ENCODE measurements at places on chromosomes 1 and 21.

GRCh38 chr1:204356997-204357396, 2.7 kb downstream of the PLEKHA6 start:
- H3K36me3 ChIP-seq: no peaks in the 10 kb centered on the region
- H3K4me1 ChIP-seq: peaks cover 33% of the 10 kb centered on the region
- H3K4me3 ChIP-seq: no peak overlapping the region
- no peak overlapping the region for H3K27ac ChIP-seq

DNA sequence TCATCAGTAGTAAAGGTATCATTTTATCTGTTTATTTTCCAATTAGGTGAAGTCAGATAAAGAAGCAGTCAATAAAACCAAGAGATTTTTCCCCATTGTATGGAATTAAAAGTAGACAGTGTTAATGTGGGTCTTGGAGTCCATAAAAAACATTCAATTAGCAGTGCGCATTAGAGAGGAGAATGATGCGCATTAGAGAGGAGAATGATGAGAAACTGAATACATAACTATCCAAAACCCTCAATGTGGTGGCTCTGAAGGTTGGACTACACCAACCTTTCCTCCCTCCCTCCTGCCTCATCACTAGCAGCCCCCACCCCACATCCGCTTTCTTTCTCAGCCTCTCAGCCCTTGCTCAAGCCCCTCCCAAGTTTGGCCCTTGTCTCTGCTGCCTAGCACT, 99.5 kb downstream of the DAB1 start:
- peaks cover 20% of the 10 kb centered on the region for H3K27me3 ChIP-seq
- H3K4me3 ChIP-seq: no peak overlapping the region
- no peak for DNase-seq
- peaks cover 3% of the 10 kb centered on the region for H3K4me1 ChIP-seq
- H3K27ac ChIP-seq: no peak overlapping the region
- no peaks in the 10 kb centered on the region for H3K36me3 ChIP-seq

DNA sequence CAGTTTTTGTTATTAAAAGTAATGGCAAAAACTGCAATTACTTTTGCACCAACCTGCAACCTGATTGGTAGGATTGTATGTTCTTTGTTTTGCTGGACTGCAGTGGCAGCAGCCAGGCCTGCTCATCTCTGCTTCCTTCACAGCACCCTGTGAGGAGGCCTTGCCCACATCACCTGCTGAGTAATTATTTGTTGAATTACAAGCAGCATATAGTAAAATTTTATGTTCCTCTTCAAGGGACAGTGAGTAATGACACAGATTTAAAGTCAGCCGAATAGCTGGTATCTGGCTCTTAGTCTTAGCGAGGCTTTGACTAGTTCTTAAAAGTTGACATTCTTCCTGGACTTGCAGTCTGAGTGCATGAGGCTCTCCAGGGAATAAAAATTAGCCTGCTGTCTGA, 435.1 kb downstream of the PRDM2 start:
- H3K36me3 ChIP-seq: no peaks in the 10 kb centered on the region
- no peak overlapping the region for H3K4me3 ChIP-seq
- H3K4me1 ChIP-seq: no peaks in the 10 kb centered on the region

DNA sequence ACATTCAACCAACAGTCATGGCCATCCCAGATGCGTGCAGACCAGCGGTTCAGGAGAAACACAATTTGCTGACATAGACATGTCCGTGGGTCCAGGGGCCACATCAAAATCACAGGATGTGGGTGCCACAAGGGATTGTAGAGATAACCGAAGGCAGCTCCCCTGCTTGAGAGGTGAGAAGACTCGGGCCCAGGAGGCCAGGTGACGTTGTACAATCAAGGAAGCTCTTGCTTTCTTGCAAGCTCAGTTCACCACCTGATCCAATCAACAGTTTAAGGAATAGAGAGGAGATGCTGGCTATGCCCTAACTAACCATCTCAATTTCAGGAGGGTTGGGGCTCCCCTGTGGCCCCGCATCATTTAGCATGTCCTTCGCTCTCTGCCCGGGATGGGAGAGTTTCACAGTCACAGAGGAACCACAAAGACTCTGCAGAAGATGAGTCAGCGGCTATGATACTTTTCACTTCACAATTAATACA, 19.5 kb downstream of the UBASH3A start:
- DNase-seq: no peak
- no peaks in the 10 kb centered on the region for H3K36me3 ChIP-seq
- H3K27ac ChIP-seq: no peak overlapping the region
- H3K4me1 ChIP-seq: peaks cover 3% of the 10 kb centered on the region
- H3K27me3 ChIP-seq: peaks cover 42% of the 10 kb centered on the region

DNA sequence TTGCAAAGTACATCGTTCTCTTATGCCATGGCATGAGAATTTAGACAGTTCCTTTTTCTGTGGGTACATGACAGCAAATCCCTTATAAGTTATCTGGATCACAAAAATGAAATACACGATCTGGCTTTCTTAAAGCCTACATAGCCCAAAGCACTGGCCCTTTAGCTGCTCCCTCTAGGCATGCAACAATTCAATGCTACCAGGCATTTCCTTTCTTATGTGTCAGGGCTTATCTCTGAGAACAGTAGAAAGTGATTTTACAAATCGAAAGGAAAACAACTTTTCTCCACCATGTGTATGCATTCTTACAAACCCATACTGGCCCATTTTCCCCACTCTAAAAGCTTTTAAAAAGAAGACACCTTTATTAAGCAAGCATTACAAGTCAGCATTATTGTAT, 139.7 kb downstream of the GRIK1 start:
- DNase-seq: no peak
- H3K36me3 ChIP-seq: no peaks in the 10 kb centered on the region
- no peak overlapping the region for H3K27ac ChIP-seq
- H3K4me3 ChIP-seq: no peak overlapping the region
- H3K4me1 ChIP-seq: peaks cover 35% of the 10 kb centered on the region
- no peaks in the 10 kb centered on the region for H3K27me3 ChIP-seq

GRCh38 chr1:24857507-24858133, 72.5 kb downstream of the RUNX3 start:
- no peak for DNase-seq
- H3K27me3 ChIP-seq: peaks cover 3% of the 10 kb centered on the region
- no peak overlapping the region for H3K4me3 ChIP-seq
- H3K27ac ChIP-seq: no peak overlapping the region

- no peaks in the 10 kb centered on the region for H3K27me3 ChIP-seq
- H3K4me1 ChIP-seq: no peaks in the 10 kb centered on the region
- no peak overlapping the region for H3K27ac ChIP-seq
- H3K4me3 ChIP-seq: no peak overlapping the region
Observed at GRCh38 chr1:198018529-198018928, 101.4 kb downstream of the LHX9 start.

- DNase-seq: no peak
- H3K27me3 ChIP-seq: no peaks in the 10 kb centered on the region
- peaks cover 39% of the 10 kb centered on the region for H3K4me1 ChIP-seq
- H3K4me3 ChIP-seq: no peak overlapping the region
Observed at GRCh38 chr1:51966559-51966958, 23.9 kb downstream of the RAB3B start.

GRCh38 chr1:24049733-24050132, 62.2 kb downstream of the MYOM3 start:
- no peaks in the 10 kb centered on the region for H3K36me3 ChIP-seq
- H3K27me3 ChIP-seq: no peaks in the 10 kb centered on the region
- DNase-seq: no peak
- H3K4me3 ChIP-seq: no peak overlapping the region

- no peak for DNase-seq
- peaks cover 3% of the 10 kb centered on the region for H3K27me3 ChIP-seq
- no peak overlapping the region for H3K27ac ChIP-seq
- H3K4me1 ChIP-seq: peaks cover 19% of the 10 kb centered on the region
Observed at GRCh38 chr1:25209516-25209915, 22.8 kb downstream of the SYF2 start.

DNA sequence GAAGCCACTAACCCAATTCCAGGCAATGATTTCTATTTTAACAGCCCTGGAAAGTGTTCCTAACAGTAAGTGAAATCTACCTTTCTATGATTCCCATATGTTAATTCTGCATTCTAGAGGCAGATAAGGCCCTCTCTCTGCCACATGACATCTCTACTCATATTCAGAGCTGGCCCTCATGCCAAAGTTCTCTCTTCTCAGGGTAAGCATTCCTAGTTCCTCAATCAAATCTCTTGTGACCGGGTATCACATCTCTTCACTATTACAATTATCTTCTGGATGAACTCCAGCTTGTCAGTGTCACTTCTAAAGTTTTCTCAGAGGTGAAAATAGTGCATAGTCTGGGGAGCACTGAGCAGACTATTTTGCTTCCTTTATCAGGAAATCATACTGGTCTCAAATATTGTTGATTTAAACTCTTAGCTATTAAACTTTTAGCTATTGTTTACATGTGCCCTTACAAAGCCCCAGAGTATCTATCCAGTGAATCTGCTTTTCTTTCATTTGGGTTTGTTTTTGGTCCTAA, 66.4 kb upstream of the TNFSF18 start:
- no peak overlapping the region for H3K4me3 ChIP-seq
- DNase-seq: no peak
- no peaks in the 10 kb centered on the region for H3K36me3 ChIP-seq
- H3K4me1 ChIP-seq: peaks cover 3% of the 10 kb centered on the region
- no peaks in the 10 kb centered on the region for H3K27me3 ChIP-seq
- no peak overlapping the region for H3K27ac ChIP-seq

DNA sequence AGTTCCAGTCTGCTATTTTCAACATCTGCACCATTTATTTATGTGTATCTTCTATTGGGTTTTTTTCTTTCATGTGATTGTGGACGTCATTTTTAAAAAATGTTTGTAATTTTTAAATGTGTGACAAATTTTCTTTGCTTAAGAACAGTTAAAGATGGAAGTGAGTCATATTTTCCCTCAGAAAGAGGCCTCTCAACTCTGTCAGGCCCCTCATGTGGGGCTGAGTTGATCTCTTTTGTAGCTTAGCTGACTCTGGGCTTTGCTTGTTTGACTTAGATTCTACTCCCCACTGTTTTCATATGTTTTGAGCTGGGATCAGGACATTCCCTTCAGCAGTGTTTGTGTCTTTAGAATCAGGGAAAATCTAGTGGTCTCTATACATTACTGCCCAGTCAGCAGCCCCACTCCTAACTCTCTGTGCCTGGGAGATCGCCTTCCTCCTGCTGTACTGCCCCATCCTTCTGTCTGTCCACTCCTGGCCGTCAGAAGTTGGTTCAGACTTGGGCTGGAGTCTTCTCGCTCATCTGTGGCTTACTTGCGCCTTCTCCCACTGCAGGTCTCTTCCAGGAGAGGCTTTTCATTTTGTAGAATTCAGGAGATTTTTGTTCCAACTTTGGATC, 137.4 kb downstream of the DYRK1A start:
- no peaks in the 10 kb centered on the region for H3K4me1 ChIP-seq
- H3K27me3 ChIP-seq: no peaks in the 10 kb centered on the region
- no peak overlapping the region for H3K4me3 ChIP-seq
- DNase-seq: no peak

DNA sequence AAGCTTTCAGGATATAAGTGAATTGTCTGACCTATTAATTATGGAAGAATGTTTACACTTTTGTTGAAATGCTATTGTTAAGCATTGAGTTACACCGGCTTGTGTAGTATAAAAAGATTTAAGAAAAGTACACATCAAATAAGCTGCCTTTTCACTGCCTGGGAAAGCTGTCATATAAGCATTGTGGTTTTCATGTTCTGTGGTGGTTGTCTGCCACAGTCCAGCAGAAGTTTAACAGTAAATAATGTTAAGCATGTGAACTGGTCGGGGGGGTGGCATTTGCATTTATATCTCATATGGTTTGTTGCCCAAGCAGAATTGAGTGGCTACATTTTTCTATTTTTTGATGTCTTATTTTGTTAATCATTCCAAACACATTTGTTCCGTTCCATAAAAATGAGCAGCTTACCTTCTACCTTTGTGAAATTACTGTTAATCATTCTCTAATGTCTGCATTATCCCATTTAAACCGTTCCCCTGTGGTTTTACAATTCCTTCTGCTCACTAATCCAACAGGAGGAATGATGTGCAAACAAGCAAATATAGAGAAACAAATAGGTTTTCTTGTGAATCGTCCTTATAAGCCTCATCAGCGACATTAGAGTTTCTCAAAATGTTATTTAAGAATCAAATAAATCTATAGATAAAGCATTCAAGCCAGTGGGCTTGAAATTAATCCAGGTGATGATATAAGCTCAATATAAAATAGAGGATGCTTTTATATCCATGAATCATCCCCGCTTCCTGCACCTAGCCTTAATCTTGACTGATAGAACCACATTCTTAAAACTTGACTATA, 160.8 kb upstream of the SAMSN1 start:
- H3K27ac ChIP-seq: no peak overlapping the region
- H3K4me1 ChIP-seq: no peaks in the 10 kb centered on the region
- DNase-seq: no peak
- H3K4me3 ChIP-seq: no peak overlapping the region

DNA sequence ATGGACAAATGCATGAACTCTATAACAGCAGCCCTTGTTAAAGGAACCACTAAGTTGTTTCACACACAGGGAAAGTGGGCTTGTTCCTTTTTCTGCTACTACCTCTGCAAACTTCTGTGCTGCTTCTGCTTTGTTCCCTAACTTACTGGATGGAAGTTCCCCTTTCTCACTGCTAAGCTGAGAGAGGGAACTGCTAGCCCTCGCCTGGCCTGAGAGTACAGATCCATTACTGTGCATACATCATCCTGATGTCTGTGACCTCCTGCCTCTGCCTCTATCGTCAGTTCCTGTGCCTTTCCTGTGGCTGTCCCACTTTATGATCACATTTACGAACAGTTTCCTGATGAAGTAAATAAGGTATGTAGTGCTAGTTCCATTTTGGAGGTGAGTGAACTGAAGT, 3.5 kb downstream of the GNAT2 start:
- H3K27me3 ChIP-seq: peaks cover 6% of the 10 kb centered on the region
- peaks cover 33% of the 10 kb centered on the region for H3K4me1 ChIP-seq
- no peak overlapping the region for H3K27ac ChIP-seq
- H3K36me3 ChIP-seq: no peaks in the 10 kb centered on the region

- H3K4me1 ChIP-seq: peaks cover 7% of the 10 kb centered on the region
- no peak overlapping the region for H3K27ac ChIP-seq
- H3K4me3 ChIP-seq: no peak overlapping the region
- no peaks in the 10 kb centered on the region for H3K27me3 ChIP-seq
- H3K36me3 ChIP-seq: no peaks in the 10 kb centered on the region
- DNase-seq: no peak
Observed at GRCh38 chr1:245263529-245264095, 108.8 kb downstream of the KIF26B start.

DNA sequence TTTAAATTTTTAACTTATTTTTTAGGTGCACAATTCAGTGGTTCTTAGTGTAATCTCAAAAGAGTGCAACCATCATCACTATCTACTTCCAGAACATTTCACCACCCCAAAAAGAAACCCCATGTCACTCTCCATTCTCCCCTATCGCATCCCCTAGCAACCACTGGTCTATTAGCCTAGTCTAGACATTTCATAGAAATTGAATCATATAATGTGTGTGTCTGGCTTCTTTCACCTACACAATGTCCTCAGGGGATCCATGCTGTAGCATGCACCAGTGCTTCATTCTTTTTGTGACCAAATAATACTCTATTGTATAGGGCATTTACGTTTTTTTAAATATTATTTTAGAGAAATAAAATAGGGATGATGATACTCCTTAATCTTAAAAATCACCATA, 64.7 kb downstream of the JAK1 start:
- no peak overlapping the region for H3K27ac ChIP-seq
- H3K27me3 ChIP-seq: no peaks in the 10 kb centered on the region
- DNase-seq: no peak
- peaks cover 21% of the 10 kb centered on the region for H3K4me1 ChIP-seq
